ENCODE measurements at places on chromosomes 12 and 14.

DNA sequence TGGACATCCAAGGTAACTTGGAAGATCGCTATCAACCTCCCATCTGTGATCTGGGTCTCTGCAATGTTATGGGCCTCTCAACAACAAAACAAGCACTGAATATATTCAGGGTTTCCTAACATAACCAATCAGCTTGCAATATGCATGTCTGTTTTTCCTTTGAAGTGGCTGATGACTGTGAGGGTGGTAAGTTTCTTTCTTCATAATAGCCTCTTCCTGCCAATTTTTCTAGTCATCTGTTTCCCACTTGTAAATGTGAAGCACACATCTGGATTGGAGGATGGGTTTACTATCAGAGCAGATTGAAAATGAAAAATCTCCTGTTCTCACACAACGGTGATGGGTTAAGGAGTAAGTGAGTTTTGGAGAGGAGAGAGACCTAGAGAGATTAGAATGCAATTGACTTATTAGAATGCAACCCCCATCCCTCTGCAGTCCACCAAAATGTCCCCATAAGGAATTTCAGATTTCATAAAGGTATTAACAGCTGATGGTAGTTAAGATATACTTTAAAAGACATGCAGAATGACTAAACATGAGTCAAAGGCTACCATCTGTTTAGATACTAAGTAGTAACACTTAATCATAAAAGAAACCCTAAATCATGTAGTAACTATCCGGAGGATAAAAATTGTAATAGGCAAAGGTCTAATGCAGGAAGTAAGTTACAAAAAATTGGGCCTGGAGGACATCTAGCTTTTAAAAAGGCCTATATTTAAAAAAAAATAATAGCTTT is 58.4 kb upstream of the SAV1 start:
- DNase-seq: no peak

DNA sequence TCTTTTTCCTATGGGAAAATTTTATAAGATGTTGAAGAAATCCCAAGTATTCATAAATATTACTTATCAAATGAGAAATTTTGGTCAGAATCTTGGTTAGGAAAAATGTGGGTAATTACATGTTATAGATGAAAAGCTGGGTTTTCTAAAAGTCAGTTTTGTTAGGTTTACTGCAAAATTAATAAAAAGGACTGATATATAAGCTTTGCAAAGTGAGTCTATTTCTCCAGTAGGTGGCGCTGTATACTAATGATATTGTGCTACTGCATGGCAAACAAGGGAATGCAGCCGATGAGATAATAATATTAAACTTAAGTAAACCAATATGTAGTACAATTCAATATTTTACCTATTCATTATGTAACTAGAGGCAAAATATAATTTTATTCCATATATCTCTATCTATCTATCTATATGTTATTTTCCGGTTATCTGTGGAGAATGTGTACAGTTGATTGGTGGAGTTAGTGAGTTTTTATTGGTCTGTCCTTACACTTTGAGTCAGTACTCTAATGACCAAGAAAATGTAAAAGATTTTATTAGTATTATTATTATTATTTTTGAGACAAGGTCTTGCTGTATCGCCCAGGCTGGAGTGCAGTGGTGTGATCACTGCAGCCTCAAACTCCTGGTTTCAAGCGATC is 32.9 kb downstream of the MIPOL1 start:
- DNase-seq: peak; percentile 18

DNA sequence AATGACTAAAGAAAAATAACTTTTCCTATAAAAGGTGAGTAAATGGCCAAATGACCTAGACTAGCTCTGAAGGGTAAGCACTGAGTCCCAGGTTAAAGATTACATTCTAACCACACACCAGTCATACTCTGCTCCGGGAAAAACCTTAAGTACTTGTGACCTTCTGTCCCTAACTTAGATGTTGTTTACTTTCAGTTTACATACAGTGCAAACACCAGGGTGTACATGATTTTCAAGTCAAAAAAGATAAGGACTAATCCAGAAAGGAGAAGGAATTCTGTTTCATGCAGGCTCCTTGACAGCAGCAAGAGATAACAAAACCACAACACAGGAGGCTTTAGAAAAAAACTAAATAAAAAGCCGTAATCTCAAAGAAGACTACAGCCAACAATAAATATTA is 174.2 kb downstream of the PPM1H start:
- no peak for DNase-seq

- DNase-seq: no peak
Observed at GRCh38 chr12:12741660-12742059, 24.5 kb downstream of the CDKN1B start.

- no peak for DNase-seq
Observed at GRCh38 chr12:47134005-47134404, 54.2 kb upstream of the AMIGO2 start.

DNA sequence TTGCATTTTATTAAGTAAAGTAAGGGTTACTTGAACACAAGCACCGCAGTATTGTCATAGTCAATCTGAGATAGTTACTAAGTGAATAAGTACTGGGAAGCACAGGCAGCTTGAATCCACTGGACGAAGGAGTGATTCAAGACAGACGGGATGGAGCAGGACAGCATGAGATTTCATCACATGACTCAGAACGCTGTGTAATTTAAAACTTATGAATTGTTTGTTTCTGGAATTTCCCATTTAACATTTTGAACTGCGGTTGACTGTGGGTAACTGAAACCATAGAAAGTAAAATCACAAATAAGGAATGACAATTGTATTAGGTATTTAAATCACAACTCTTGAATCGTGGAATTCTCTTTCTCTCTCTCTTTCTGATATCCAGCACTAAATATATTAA is 1630.4 kb upstream of the SEL1L start:
- DNase-seq: no peak

- DNase-seq: no peak
Observed at GRCh38 chr12:108237272-108237671, 101.8 kb downstream of the CMKLR1 start.

- no peak for DNase-seq
Observed at GRCh38 chr14:92644171-92644969, 104.1 kb downstream of the LGMN start.

GRCh38 chr14:71705460-71705859 is 226.8 kb upstream of the RGS6 start:
- no peak for DNase-seq
